ENCODE measurements at places on chromosomes 5 and 9.

GRCh38 chr5:68290260-68290674 is 74.7 kb downstream of the PIK3R1 start:
- DNase-seq, result no peak

GRCh38 chr5:138953387-138954256 is 78.5 kb upstream of the LRRTM2 start:
- peak; percentile 89 for DNase-seq

DNA sequence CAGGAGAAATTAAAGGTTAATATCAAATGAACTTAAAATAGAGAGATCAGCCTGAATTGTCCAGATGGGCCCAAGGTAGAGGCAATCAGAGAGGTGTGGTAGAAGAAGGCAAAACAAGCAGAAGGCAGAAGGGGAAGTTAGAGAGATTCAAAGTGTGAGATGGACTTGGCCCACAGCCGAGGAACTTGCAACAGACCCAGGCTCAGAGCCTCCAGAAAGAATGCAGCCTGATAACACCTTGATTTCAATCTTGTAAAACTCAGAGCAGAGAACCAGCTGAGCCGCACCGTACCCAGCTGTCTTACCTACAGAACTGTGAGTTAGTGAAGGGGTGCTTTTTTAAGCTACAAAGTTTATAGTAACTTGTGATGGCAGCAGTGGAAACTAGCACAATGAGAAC is 190.9 kb downstream of the RFK start:
- no peak for DNase-seq

- no peak for DNase-seq
These were observed 283.3 kb downstream of the TMEM167A start for GRCh38 chr5:82793808-82794419.

- DNase-seq, result no peak
These were observed 365.5 kb downstream of the KCNN2 start for GRCh38 chr5:114727358-114727757.

DNA sequence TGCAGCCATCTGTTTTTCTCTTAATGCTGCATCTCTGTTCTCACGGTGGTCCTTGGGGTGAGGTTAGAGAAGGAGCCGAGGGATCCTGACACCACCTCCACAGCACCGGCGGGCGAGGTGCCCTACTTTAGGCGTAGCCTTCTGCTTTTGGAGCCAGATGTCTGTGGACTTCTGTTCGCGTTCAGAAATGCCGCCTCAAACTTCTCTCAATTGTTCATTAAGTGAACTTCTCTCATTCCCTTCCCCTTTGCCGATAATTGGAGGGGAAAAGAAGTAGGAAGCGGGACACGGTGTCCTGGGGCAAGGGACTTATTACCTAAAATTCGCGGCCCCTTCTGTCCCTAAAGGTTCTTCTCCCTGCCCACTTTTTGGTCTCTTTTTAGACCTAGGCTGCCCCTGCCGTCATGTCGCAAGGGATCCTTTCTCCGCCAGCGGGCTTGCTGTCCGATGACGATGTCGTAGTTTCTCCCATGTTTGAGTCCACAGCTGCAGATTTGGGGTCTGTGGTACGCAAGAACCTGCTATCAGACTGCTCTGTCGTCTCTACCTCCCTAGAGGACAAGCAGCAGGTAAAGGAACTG is 455 bp downstream of the KIF20A start:
- DNase-seq, result no peak

DNA sequence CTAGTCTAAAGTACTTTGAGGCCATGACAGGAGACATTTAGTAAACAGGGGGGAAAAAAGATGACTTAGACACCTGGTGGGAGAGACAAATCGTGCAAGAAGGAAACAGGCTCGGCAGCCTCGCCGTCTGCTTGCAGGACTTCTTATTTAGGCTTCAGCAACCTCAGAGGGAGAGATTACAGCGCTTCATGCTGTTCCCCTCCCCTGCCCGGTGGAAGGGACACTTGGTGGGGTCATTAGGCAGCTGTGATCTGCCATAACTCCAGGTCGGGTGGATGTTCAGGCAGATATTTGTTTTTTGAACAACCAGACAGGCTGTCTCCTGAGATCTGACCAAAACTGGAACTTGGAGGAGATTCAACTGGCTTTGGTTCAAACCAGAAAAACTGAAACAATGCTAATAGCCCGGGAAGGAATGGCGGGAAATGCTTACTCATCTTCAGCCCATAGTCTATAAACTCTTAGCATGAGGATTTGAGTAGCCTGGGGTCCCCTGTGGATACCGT is 38.1 kb upstream of the CD180 start:
- DNase-seq, result peak; percentile 54

DNA sequence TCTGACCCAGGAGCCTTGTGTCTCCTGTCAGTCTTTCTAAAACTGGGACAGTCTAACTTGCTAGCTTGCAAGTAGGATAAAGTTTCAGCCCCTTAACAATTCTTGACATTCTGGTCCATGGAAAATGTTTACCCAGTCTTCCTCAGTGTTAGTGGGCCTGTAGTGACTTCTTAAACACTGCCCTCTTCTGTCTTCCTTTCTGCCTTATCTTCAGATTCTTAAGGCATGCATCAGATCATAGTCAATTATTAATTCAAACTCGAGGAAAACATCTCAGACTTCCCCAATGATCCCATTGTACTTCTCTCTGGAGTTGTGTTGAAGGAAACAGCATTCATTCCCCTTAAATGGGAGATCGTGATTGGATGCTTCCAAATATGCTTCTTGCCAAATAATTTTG is 1199.8 kb downstream of the DTWD2 start:
- no peak for DNase-seq

DNA sequence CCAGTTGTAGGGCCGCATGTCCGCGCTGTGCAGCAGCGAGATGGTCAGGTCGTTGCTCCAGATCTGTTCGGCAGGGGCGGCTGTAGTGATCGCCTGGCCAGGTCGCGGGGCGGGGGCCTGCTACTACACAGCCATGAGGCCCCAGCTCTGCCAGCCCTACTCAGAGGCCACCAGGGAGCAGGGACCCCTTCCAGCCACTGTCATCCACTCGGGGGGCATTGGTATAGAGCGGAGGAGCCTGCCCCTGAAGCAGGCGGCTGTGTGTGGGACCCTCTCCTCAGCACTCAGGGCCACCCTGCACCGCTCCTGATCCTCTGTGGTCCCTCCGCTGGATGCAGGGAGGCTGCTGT is 1.7 kb downstream of the FBXW5 start:
- DNase-seq, result no peak

GRCh38 chr9:114098021-114098935 is 814 bp downstream of the KIF12 start:
- no peak for DNase-seq

DNA sequence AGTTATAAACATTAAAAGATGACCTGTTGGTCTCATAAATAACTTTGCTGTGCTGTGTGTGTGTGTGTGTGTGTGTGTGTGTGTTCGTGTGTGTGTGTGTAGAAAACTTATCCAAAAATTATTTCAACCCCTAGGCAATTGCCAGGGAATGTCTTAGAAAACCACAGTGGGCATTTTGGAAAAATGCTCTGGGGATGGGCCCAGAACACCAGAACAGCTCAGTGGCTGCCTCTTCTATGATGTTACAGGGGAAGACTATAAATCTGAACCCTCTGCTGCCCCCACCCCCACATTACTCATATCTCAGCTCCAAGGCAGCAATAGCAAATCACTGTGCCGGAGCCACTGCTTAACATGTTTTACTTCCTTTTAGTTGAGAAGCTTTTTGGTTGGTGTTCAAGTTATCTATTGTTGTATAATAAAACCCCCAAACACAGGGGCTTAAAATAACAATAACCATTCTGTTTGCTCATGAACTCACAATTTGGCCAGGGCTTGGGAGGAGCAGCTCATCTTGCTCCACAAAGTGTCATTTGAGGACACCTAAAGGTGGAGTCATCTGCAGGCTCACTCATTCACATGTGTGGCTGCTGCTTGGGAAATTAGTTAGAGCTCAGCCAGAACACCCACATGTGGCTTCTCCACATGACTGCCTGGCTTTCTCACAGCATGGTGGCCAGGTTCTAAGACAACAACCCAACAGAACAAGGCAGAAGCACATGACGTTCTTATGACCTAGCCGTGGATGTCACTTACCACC is 40.4 kb downstream of the ACTBL2 start:
- no peak for DNase-seq

DNA sequence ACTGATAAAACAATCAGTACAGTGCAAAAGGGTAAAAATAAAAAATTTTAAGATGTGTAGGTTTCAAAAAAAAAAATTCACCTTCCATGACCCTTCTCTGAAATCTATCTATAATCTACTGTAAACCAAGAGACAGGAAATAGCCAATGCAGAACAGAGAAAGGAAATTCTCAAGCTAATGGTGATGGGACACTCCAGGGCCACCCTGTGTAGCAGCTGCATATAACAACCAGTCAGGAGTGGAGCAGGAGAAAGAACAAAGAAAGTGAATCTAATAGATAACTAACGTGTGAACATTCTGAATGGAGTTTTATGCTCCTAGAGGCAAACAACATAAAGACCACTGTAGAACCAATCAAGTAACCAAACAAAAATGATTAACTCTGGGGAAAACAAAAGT is 16.6 kb downstream of the SPTLC1 start:
- no peak for DNase-seq

- DNase-seq, result no peak
These were observed 119.8 kb downstream of the GADD45G start for GRCh38 chr9:89724659-89725058.

GRCh38 chr9:131739133-131739958 is 530 bp downstream of the RAPGEF1 start:
- no peak for DNase-seq

- no peak for DNase-seq
These were observed 196.1 kb downstream of the PCSK5 start for GRCh38 chr9:76086539-76086938.

DNA sequence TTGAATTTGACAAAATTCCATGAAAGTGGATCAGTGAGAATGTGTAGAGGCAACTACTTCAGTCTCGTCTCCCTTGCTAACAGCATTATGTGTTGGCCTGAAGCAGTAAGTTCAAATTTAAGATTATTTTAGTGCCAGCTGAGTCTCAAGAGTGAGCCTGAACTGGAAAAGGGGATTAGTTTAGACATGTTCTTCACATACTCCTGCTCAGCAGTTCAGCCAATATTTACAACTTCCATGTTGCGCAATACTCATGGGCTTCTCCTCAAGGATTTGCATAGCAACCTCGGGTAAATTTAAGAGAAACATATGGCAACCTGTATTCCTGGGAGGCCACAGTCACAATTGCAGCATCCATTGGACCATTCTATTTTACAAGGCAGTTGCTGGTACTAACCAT is 553.8 kb downstream of the PTPRD start:
- DNase-seq, result peak; percentile 41

DNA sequence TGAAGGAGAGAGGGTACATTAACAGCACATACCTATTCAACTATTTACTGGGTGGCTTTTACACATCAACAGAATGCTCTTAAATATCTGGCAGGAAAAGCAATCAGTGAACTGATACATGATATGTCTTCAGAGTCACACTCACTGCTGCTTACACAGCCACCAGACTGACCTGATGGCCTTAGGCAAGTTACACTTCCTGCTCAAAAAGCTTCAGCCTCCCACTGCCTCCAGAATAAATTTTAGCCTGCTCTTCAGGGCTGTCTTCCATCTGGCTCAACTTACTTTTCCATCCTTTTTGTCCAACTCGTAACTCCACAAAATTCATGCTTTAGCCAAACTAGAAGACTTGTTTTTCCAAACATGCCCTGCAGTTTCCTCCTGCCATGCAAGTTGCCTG is 10.7 kb downstream of the LOX start:
- DNase-seq, result no peak

- no peak for DNase-seq
These were observed 624.1 kb downstream of the NR2F1-AS1 start for GRCh38 chr5:92956886-92957285.

GRCh38 chr5:77777281-77777892 is 1.2 kb upstream of the TBCA start:
- no peak for DNase-seq

- no peak for DNase-seq
These were observed 681 bp downstream of the PPWD1 start for GRCh38 chr5:65563777-65564176.

- no peak for DNase-seq
These were observed 95.7 kb upstream of the EGFLAM start for GRCh38 chr5:38162625-38163024.

- peak; percentile 71 for DNase-seq
These were observed 1.2 kb upstream of the NPR3 start for GRCh38 chr5:32709750-32710549.

DNA sequence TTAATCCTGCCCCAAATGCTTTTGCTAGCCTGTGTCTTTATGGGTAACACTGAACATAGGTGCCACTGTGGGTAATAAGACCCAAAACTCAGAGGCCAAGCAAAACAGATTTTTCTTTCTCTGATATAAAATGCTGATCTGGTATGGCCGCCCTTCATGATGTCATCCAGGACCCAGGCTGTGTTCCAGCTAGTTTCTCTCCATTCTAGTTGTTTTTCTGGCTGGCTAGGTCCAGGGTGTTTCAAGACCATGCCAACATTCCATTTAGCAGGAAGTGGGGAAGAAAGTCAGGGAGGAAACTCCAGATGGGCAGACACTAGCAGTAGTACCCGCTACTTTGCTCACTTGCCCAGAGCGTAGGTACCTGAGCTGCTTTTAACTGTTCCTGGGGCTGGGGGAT is 183.9 kb upstream of the OTULINL start:
- no peak for DNase-seq

DNA sequence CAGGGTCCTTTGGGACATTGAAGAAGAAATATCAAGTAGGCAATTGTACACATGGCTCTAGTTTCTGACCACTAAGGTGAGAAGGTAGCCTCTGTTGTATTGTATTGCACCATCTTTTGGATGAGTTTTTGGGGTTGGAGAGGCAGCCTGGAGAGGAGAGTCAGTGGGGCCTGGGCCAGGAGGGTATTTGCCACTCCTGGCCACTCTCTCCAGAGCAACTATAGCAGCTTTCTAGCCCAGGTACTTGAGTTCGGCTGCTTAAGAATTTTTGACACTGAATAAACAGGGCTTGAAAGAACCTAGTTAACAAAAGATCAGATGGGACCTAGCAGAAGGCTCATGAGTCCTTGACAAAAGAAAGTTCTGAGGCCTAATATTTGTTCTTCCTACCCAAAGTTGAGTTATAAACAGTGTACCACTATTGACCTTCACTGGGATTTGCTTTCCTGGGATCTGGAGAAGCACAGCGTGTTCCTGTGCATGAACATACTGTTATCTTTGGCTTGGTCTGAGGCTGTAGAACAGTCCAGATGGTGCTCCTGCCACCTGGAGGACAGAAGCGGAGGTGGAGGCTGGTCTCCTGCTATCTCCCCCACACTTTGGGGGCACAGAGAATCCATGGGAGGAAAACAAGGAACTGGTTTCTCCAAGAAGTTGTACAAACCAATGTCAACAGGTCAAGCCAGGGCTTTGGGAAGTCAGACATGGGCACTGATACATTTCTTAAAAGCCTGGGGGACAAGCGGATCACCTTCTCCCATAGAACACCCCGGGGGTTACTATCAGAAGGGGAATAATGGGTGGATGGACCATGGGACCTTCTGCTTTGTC is 110.4 kb upstream of the LIFR start:
- DNase-seq, result no peak

DNA sequence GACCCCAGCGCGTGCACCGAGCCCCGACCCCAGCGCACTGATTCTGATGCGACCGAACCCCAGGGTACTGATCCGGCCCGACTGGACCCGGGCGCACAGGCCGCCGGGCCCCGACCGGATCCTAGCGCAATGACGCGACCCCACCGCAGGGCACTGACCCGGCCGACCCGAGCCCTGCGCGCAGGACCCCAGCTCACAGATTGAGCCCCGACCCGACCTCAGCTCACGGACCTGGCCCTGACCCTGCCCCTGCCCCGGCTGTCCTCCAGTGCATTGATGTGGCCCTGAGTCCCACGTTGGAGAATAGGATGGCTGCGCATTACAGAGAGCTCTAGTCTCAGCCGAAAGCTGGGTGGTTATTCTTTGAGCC is 438 bp downstream of the TRIP13 start:
- DNase-seq, result no peak
